ENCODE measurements at places on chromosomes 6 and 20.

GRCh38 chr6:90716376-90716775 is 129.5 kb upstream of the MAP3K7 start:
- DNase-seq: no peak

GRCh38 chr6:107806691-107807090 is 17.4 kb downstream of the SCML4 start:
- DNase-seq: no peak

- no peak for DNase-seq
Observed at GRCh38 chr6:79946272-79947190, 822 bp downstream of the ELOVL4 start.

- DNase-seq: no peak
Observed at GRCh38 chr6:84467296-84467695, 239.9 kb upstream of the CEP162 start.

- no peak for DNase-seq
Observed at GRCh38 chr20:15767586-15767985, 805.7 kb downstream of the KIF16B start.

- no peak for DNase-seq
Observed at GRCh38 chr6:108763931-108764579, 84.2 kb upstream of the ARMC2 start.

DNA sequence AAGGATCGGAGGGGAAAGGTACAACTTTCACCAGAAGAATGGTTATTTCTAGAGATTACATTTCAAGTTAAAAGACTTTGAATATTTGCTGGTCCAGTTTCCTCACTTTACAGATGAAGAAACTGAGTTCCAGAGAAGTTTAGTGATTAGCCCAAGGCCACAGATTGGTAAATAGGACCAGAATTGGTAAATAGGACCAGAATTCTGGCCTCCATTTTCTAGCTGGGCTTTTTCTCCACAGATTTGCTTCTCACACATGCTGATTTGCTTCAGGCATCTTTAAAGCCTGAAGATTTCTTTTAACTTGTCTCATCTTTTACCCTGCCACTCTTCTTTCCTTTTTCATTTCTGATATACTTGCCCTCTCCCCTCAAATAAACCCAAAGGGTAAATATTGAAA is 5.2 kb upstream of the LIN28B start:
- no peak for DNase-seq

DNA sequence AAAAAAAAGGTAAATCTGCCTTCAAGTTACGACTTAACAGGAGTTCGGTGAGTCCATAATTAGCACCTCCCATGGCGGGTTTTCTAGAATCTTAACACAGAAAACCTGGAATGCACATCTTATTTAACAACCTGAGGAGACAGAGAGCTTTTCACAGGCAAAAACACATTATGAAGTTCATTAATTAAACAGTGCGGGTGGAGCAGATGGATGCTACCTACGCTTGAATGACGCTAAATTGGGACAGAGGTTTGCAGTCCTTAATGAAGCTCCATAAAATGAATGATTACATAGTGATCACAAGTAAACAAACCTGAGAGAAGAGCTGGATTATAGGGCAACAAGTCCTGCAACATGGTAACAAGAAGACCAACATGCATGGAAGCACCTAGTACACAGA is 81.0 kb downstream of the INSM1 start:
- no peak for DNase-seq

DNA sequence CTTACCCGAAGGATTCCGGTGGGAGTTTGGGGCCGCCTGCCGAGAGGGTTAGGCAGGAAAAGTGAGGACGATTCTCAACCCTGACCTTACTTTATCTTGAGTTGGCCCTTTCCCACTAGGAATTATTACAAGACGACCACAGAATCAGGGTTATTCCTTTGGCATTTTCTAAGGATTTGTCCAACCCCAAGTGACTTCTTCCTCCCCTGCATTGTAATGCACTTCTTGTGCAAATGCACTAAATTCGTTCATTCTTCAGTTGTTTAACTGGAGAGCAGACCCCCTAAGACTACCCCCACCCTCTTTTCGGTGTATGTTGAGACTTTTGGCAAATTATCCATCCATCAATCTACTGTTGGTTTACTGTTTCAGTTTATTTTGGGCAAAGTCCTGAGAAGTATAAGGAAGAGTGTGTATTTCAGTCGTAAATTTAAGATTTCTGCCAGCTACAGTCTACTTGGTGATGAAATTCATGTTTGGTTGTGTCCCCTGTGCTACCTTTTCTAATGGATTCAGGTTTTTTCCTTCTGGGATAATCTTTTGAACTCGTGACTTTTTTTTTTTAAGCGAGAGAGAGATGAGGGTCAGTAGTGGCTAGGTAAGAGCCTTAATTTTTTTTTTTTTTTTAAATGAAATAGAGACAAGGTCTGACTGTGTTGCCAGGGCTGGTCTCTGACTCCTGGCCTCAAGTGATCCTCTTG is 611 bp upstream of the TMEM217 start:
- DNase-seq: no peak

DNA sequence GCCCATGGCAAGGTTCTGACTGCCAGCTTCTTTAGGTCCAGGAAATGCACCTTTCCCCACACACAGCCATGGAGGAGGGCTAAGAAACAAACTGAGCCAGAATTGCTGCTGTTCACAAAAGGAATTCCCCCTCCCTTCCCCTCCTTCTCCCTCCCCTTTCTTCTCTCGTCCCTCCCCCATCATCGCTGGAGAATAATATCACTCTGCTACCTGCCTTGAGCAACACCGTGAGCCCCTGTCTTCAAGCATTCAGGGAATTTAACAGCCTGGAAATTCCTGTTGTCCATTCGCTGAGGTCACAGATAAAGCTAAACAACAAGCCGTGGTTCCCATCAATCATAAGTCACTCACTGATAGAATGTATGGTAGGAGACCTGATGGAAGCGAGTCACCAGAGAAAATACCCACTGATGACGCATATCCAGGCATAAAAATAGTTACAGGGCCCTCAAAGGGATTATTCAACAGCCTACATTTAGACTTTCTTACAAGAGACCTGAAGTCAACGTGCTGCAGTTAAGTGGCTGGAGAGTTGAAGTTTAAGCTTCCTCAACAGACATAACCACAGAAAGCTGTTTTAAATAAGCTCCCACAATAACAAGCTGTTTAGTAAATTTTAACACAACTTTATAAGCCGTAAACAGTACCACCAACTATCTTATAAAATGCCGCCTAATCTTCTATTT is 59.7 kb downstream of the HIVEP2 start:
- DNase-seq: peak; percentile 10

- DNase-seq: no peak
Observed at GRCh38 chr6:133814797-133815196, 74.1 kb upstream of the TCF21 start.

DNA sequence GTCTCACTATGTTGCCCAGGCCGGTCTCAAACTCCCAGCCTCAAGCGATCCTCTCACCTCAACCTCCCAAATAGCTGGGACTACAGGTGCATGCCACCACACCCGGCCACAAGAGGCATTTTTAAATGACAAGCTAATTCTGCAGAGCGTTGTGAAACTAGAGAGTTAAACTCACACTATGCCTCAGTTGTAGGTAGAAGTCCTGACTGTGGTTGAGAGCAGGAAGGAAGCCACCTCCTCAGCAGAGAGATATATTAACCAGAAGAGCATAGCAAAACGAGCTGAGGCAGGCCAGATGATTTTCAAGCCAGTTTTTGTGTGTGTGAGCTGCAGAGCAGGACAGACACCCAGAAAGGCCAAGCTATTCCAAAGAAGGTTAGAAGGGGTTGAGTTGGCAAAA is 150.3 kb downstream of the MBOAT1 start:
- DNase-seq: no peak

DNA sequence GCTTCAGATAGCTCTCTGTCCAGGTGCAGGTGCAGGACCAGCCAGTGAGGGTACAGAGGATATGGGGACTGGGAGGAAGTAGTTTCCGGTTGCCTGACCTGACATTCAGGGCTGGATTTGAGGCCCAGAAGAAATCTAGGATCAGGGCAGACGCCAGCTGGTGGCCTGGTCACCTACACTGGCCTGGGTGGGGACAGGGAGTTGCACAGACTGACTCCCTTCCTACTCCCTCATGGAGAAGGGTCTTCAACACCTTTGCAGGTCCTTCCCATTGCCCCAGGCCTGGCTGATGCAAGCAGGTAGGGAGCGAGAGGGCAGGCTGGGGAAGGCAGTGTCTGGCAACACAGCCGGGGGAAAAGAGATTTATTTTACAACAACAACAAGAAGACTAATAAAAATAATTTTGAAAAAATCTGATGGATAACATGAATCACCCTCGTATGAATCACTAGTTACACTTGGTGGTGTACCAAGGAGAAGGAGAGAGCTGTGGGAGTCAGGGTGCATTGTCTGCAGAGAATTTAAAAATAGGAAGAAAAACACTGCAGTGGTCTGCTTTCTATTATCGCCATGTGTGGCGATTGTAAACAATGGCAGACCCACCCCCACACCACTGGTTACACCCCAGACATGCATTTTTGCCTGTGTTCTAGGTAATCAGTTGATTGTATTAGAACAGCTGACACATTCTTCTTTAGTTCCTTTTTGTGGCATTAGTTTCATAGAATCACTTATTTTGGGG is 62.3 kb upstream of the SNX9 start:
- no peak for DNase-seq

GRCh38 chr6:57097596-57097995 is 7.6 kb downstream of the ZNF451 start:
- DNase-seq: no peak

DNA sequence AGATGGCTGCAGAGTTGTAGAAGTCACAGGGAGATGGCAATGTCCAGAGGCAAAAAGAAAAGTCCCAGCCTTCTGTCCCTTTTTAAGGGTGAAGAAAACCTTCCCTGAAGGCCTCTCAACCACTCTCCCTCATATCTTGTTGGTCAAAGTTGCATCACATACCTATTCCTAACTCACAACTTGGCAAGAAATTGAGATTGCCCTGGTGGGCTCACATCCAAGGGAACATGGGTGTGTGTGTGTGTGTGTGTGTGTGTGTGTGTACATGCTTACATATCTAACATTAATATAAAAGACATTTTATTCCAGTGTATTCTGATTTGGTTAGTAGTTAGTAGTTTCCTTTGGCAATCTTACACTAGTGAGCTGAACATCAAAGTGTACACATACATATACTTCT is 144.3 kb upstream of the SALL4 start:
- no peak for DNase-seq

DNA sequence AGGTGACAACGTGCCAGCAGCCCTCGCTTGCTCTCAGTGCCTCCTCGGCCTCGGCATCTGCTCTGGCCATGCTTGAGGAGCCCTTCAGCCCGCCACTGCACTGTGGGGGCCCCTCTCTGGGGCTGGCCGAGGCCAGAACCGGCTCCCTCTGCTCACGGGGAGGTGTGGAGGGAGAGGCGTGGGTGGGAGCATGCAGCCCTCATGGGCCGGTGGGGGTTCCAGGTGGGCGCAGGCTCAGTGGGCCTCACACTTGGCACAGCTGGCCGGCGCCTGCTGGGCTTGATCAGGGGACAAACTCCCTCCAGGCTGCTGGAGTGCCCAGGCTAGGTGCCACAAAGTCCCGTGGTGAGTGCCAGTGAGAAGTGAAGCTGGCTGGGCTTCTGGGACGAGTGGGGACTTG is 566.6 kb upstream of the ID4 start:
- no peak for DNase-seq

- DNase-seq: no peak
Observed at GRCh38 chr6:95087394-95088097, 489.8 kb upstream of the MANEA start.

DNA sequence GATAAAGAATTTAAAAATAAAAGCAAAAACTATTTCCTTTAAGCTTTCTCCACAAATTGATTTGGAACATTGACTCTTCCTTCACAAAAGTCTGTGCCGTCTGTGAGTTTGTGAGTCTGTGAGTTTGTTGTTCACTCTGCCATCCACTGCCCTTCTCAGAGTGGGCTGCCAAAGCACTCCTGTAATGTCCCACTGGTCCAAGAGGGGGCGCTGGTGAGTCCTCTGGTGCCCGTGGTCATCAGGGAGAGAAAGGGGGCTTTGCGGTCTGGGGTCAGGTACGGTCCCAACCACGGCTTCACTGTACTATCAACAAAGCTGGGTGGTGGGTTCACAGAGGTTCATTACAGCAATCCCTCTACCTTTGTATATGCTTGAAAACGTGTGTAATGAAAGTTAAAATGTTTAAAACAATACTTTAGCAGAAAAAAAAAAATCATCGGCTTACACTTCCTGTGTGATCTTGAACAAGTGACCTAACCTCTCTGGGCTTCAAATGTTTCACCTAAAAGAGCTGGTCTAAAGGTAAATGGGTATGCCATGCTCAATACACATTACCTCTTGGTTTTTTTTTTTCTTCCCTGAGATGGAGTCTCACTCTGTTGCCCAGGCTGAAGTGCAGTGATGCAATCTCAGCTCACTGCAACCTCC is 5.6 kb upstream of the ANKRD60 start:
- no peak for DNase-seq

DNA sequence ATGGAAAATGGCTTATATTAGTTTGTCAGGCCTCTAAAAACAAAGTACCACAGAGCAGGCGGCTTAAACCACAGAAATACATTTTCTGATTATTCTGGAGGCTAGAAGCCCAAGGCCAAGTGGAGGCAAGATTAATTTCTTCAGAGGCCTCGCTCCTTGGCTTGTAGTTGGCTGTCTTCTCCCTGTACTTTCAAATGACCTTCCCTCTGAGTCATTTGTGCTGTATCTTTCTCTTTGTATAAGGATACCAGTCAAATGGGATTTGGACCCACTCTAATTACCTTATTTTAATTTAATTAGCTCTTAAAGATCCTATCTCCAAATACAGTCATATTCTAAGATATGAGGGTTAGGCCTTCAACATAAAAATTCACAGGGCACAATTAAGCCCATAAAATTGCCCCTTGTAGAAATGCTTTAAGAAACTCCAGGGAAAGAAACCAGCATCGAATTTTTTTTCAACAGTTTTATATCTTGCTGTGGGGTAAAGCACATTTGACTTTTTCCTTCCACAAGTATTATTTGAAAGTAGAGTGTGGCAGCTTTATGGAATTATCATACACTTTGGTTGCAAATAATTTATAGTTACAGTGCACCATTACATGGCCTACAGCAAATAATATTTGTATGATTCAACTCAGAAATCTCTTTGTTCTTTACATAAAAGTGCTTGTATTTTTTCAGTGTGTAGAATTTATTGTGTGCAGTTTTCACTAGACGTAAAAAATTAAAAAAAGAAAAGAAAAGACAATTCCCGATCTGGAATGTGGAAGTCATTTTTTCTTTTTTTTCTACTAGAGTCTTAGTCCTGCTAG is 706.1 kb downstream of the KIF16B start:
- no peak for DNase-seq

DNA sequence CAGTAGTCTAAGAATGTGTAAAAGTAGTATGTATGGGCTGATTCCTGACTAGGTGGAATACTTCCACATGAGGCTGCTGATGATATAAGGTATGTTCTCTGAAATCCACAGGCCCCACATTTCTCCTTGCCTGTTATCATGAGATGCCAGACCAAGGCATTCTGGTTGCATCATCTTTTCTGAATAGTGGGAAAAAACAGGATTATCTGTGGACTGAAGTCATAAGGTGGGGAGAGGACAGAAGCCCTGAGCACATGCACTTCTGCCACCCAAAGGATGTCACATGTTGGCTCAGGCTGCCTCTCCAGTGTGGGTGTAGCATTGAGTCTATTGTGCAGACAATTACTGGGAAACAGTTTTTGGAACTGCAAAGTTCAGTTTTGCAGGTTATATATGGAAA is 184.5 kb upstream of the RAB32 start:
- no peak for DNase-seq
